Fibroblast of skin of abdomen (primary cell): ENCODE measurements at places on chromosomes 6 and 20.

- no peak for DNase-seq
These were observed 40.4 kb downstream of the SCAF8 start for GRCh38 chr6:154773610-154774089.

GRCh38 chr20:20782231-20782630 lies 69.8 kb upstream of the RALGAPA2 start:
- DNase-seq = no peak

- no peak for DNase-seq
These were observed 2.8 kb downstream of the HLA-F start for GRCh38 chr6:29726001-29726400.

- no peak for DNase-seq
These were observed 3.0 kb downstream of the DEFB115 start for GRCh38 chr20:31260326-31260932.

GRCh38 chr6:4179960-4180651 lies 44.7 kb upstream of the ECI2 start:
- DNase-seq = no peak
